ENCODE measurements at places on chromosomes 3 and 15.

GRCh38 chr15:91997163-91997562 is 143.7 kb downstream of the SLCO3A1 start:
- H3K27me3 ChIP-seq = no peaks in the 10 kb centered on the region
- H3K4me3 ChIP-seq = no peak overlapping the region
- no peaks in the 10 kb centered on the region for H3K36me3 ChIP-seq

DNA sequence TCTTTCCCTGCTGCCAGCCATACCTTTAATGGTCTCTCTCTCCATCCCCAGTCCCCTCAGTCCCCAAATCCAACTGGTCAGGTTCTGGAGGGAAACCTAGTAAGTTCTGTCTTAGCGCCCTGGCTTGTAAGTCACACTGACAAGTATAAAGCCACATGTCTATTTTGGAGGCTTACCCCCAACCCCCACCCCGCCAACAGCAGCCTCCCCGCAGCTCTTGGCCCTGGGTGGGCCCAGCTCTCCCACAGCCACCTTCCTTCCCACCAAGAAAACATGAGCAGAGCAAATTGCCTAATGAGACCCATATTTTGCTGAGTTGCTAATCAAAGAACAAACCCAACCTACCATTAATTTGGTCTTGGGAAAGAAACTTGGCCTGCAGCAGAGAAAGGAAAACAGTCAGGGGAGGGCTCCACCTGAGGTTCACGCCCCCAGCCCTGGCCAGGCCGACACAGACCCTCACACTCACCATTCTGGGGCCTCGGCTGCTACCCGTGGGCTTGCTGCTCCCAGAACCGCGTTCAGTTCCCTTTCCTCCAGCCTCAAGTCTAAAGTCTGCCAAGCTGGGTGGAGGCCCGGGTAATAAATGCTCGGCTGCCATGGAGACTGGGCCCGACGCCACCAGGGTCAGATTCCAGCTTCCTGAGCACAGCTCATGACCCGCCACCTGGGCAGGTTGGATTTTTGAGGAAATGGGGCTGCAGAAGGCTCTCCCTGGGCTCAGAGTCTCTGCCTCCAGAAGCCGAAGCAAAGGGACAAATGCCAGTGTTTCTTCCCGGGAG is at the start of gene CALML4:
Gene CALML4, minus strand, starts transcription at position 557 of the 782 bp plus-strand sequence. Its CDS starts 85 bp downstream, at position 472.
- no peak for DNase-seq
- H3K27me3 ChIP-seq = no peaks in the 10 kb centered on the region
- H3K4me1 ChIP-seq = peaks cover 47% of the 10 kb centered on the region
- peak within 1 kb of the TSS; percentile 16 for H3K4me3 ChIP-seq

DNA sequence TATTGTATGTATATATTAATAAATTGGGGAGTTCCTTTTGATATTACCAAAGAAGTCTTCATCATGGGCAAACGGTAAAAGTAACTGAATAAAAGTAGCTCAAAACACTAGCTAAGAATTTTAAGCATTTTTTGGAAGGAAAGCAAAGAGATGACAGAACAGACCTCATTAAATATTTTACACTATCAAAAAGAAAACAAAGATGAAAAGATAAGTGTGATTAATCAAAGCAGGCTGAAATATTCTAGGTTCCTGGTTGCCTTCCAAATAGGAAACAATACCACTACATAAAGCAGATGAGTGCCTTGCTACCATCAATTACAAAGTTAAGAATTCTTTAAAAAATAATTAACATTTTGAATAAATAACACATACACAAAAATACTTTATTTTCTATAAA is 3.6 kb downstream of the NKIRAS1 start:
- peaks cover 18% of the 10 kb centered on the region for H3K4me1 ChIP-seq
- DNase-seq = no peak
- H3K4me3 ChIP-seq = no peak overlapping the region
- H3K27me3 ChIP-seq = no peaks in the 10 kb centered on the region
- no peak overlapping the region for H3K27ac ChIP-seq

GRCh38 chr3:40071683-40072238 is 237.7 kb upstream of the EIF1B start:
- no peaks in the 10 kb centered on the region for H3K27me3 ChIP-seq
- no peaks in the 10 kb centered on the region for H3K4me1 ChIP-seq
- no peak for DNase-seq
- no peak overlapping the region for H3K27ac ChIP-seq
- H3K4me3 ChIP-seq = no peak overlapping the region

- peaks cover 19% of the 10 kb centered on the region for H3K4me1 ChIP-seq
- no peaks in the 10 kb centered on the region for H3K27me3 ChIP-seq
- peak overlapping the region; percentile 40 for H3K4me3 ChIP-seq
- H3K36me3 ChIP-seq = no peaks in the 10 kb centered on the region
- H3K27ac ChIP-seq = peak overlapping the region; percentile 72
Observed at GRCh38 chr3:106176734-106177133, 307.9 kb upstream of the CBLB start.

DNA sequence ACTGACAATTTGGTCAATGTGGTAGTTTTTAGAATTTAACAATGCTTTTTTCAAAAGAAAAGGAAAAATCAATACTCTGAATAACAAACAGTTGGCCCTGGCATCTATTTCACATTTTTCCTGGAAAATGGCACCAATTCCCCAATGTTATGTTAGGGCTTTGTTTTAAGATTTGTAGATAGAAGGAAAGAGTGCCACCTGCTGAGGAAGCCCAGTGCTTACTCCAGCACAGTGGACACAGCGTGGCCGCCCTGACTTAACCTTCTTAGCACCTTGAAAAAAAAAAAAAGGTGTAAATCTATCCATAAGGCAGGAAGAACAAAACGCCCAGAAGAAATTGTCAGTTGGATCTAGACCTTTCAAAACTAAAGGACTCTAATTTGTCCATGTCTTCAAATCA is 110.7 kb upstream of the CNTN4 start:
- no peaks in the 10 kb centered on the region for H3K4me1 ChIP-seq
- H3K36me3 ChIP-seq = no peaks in the 10 kb centered on the region
- no peak overlapping the region for H3K27ac ChIP-seq
- no peak for DNase-seq
- H3K4me3 ChIP-seq = no peak overlapping the region

- H3K4me3 ChIP-seq = no peak overlapping the region
- H3K27me3 ChIP-seq = no peaks in the 10 kb centered on the region
- no peaks in the 10 kb centered on the region for H3K4me1 ChIP-seq
- H3K27ac ChIP-seq = no peak overlapping the region
Observed at GRCh38 chr3:82654708-82655107, 893.3 kb upstream of the GBE1 start.

DNA sequence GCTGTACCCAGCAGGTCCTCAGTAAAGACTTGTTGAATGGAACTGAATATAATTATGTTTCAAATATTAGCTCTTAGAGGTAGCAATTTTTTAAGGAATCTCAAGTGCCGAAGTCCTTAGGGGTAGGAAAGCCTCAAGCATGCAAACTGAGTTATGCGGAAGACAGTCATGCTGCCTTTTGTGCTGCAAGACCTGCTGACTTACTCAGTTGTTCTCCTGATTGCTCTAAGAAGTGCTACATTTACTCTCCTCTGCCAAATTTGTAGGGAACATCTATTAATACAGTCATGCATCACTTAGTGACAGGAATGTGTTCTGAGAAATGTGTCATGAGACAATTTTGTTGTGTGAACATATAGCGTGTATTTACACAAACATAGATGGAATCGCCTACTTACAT is 325.6 kb upstream of the AZI2 start:
- H3K4me1 ChIP-seq = no peaks in the 10 kb centered on the region
- DNase-seq = no peak
- no peaks in the 10 kb centered on the region for H3K27me3 ChIP-seq
- no peak overlapping the region for H3K27ac ChIP-seq
- H3K4me3 ChIP-seq = no peak overlapping the region
- H3K36me3 ChIP-seq = no peaks in the 10 kb centered on the region

DNA sequence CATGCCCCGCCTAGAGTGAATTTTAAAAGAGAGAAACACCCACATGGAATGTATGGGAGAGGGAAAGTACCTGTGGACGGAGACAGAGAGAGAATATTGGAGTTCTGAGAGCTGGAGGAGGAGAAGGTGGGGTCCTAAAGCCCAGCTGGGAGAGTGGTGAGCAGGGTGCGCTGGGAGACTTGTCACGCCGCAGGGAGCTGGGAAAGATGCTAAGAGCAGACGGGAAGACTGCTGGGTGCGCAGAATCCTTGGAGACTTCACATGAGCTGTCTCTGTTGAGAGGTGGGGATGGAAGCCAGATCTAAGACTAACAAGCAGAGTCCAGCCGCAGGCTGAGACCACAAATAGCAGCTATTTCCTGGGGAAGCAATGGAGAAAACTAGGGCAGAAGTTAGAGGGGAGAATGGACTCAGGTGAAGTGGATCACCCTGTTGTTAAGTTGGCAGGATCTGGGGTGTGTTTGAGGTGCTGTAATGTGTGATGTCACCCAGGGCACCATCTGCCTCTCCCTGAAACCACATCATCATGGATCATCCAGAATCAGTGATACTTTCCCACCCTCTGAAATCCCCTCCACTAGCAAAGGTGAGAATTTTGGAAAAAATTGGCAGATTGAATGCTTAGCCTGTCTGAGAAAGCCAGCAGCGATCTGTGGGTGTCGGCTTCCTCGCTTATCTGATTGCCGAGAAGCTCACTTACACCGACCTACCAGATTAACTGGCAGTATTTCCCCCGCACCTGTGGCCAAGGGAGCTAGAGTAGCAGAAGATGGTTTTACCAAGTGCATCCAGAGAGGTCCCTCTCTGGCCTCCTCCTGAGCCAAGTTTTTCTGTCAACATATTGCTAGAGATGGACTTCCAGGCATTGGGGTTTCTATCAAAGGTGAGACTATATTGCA is 174.8 kb upstream of the BHLHE40 start:
- H3K27me3 ChIP-seq = no peaks in the 10 kb centered on the region
- H3K4me1 ChIP-seq = peaks cover 15% of the 10 kb centered on the region
- H3K36me3 ChIP-seq = peaks cover 35% of the 10 kb centered on the region

GRCh38 chr15:93035953-93036810 is 52.8 kb downstream of the RGMA start:
- H3K4me3 ChIP-seq = no peak overlapping the region
- no peak overlapping the region for H3K27ac ChIP-seq

- no peak for DNase-seq
- no peaks in the 10 kb centered on the region for H3K4me1 ChIP-seq
- H3K4me3 ChIP-seq = no peak overlapping the region
- H3K36me3 ChIP-seq = no peaks in the 10 kb centered on the region
- H3K27me3 ChIP-seq = no peaks in the 10 kb centered on the region
Observed at GRCh38 chr3:150130404-150131100, 159.9 kb upstream of the PFN2 start.

GRCh38 chr15:57676585-57676984 is 29.9 kb upstream of the POLR2M start:
- H3K27me3 ChIP-seq = no peaks in the 10 kb centered on the region
- no peak overlapping the region for H3K4me3 ChIP-seq
- H3K36me3 ChIP-seq = no peaks in the 10 kb centered on the region
- DNase-seq = no peak

- H3K4me3 ChIP-seq = no peak overlapping the region
- H3K4me1 ChIP-seq = no peaks in the 10 kb centered on the region
- no peak for DNase-seq
- H3K36me3 ChIP-seq = peaks cover 68% of the 10 kb centered on the region
- H3K27ac ChIP-seq = no peak overlapping the region
Observed at GRCh38 chr15:34861214-34861613, 65.9 kb upstream of the ACTC1 start.

DNA sequence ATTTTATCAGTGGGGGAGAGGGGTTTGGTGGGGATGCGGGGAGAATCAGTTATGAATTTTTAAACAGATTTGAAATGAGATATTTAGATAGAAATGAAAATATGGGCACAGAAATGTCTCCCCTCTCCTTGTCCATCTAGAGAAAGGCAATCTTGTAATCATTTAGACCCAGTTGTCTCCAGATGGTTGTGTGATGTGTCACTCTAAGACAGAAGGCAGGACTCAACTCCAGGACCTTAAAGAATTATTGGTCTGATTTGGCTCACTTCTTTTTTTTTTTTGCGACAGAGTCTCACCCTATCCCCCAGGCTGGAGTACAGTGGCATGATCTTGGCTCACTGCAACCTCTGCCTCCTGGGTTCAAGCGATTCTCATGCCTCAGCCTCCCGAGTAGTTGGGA is 77.2 kb downstream of the EOMES start:
- H3K27ac ChIP-seq = no peak overlapping the region
- no peaks in the 10 kb centered on the region for H3K36me3 ChIP-seq
- H3K27me3 ChIP-seq = no peaks in the 10 kb centered on the region
- no peak for DNase-seq

GRCh38 chr3:149975919-149976318 is 5.2 kb upstream of the PFN2 start:
- no peak for DNase-seq
- peaks cover 8% of the 10 kb centered on the region for H3K4me1 ChIP-seq
- H3K27ac ChIP-seq = no peak overlapping the region
- no peaks in the 10 kb centered on the region for H3K36me3 ChIP-seq
- peaks cover 3% of the 10 kb centered on the region for H3K27me3 ChIP-seq

GRCh38 chr3:17964108-17964507 is 221.7 kb upstream of the TBC1D5 start:
- no peaks in the 10 kb centered on the region for H3K27me3 ChIP-seq
- no peak overlapping the region for H3K27ac ChIP-seq
- no peak for DNase-seq
- no peaks in the 10 kb centered on the region for H3K36me3 ChIP-seq
- H3K4me1 ChIP-seq = no peaks in the 10 kb centered on the region
